RWPE1 (cell line): ENCODE measurements at places on chromosomes 3 and 15.
A peak's percentile ranks its signal among the peaks of the same experiment; 100 is the strongest.

- no peak for DNase-seq
Observed at GRCh38 chr3:139295040-139295439, 48.8 kb upstream of the MRPS22 start.

GRCh38 chr15:47675735-47676134, 41.6 kb upstream of the SEMA6D start:
- DNase-seq, result no peak

DNA sequence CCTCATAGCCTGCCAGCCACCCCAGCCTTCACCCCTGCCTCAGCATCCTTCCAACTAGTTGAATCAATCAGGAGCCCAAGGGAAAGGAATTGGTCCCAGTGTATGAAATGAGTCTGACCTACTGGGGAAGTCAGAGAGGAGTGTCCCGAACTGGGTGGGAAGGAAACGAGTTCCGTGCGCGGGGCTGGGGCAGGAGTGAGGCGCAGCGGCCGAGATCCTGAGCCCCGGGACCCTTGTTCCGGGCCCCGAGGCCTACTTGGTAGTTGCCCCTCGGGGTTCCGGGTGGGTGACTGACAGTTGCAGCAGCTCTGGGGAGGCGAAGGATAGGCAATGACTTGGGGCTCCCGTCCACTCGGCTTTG, 1.1 kb upstream of the PLCL2 start:
- DNase-seq, result no peak

GRCh38 chr15:39252134-39252470, 328.8 kb upstream of the THBS1 start:
- no peak for DNase-seq

- peak; percentile 34 for DNase-seq
Observed at GRCh38 chr3:128080323-128081080, 28.3 kb downstream of the SEC61A1 start.

GRCh38 chr3:193498215-193498614, 56.5 kb downstream of the ATP13A4 start:
- no peak for DNase-seq

DNA sequence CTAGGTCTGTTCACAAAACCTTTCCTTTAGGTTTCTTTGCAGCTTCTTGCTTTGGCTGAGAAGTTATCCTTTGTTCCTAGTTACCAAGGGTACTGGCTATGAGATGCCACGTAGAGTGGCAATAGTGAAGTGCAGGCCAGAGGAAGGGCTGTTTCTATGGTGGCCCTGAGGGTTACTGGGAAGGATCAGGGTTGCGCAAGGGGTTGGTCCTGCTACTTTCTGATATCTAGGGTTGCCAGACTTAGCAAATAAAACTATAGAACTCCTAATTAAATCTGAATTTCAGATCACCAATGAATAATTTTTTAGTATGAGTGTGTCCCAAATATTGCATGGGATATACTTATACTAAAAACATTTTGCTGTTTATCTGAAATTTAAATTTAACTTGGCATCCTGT, 317.6 kb upstream of the CTDSPL start:
- DNase-seq, result no peak

- DNase-seq, result no peak
Observed at GRCh38 chr3:127072221-127072771, 89.4 kb downstream of the PLXNA1 start.

- DNase-seq, result no peak
Observed at GRCh38 chr15:101702077-101702476, 22.2 kb downstream of the TARS3 start.

- DNase-seq, result no peak
Observed at GRCh38 chr3:59699648-59700320, 650.0 kb upstream of the CFAP20DC start.

DNA sequence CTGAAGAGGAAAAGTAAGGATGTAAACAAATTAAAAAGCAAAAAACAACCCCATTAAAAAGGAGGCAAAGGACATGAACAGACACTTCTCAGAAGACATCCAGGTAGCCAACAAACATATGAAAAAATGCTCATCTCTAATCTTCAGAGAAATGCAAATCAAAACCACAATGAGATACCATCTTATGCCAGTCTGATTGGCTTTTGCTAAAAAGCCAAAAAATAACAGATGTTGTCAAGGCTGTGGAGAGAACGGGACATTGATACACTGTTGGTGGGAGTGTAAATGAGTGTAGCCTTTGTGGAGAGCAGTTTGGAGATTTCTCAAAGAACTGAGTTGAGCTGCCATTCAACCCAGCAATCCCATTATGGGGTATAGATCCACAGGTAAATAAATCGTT, 18.6 kb upstream of the RGMA start:
- no peak for DNase-seq

DNA sequence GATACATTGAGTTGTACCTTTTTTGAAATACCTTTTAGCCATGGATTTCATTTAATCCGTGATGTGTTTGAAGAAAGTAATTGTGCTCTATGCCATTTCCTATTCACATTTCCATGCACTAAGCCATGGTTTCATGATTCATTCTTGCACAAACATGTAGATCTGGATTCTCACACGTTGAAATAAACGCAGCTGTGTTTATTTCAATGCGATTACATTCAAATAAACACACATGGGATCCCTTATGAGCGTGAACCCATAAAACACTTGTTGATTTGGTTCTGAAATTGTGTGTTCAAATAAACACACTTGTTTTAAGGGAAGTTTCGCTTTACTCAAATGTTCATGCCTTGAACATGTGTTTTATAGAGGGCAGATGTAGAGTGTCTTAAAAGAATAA, 39.2 kb downstream of the BBX start:
- no peak for DNase-seq

GRCh38 chr3:129701161-129701560, 94.7 kb upstream of the PLXND1 start:
- DNase-seq, result no peak

GRCh38 chr3:151460774-151461450, at the start of gene IGSF10:
IGSF10 (minus strand) TSS chr3:151461061; CDS start chr3:151458709, 2,352 bp downstream.
- peak; percentile 18 for DNase-seq

GRCh38 chr3:123611082-123611481, 26.2 kb upstream of the HACD2 start:
- DNase-seq, result no peak

- DNase-seq, result no peak
Observed at GRCh38 chr3:4228295-4228694, 74.9 kb upstream of the SETMAR start.

GRCh38 chr15:33872416-33873106, 95.7 kb upstream of the CHRM5 start:
- DNase-seq, result no peak

GRCh38 chr3:163587342-163587741, 1491.0 kb downstream of the SI start:
- no peak for DNase-seq

DNA sequence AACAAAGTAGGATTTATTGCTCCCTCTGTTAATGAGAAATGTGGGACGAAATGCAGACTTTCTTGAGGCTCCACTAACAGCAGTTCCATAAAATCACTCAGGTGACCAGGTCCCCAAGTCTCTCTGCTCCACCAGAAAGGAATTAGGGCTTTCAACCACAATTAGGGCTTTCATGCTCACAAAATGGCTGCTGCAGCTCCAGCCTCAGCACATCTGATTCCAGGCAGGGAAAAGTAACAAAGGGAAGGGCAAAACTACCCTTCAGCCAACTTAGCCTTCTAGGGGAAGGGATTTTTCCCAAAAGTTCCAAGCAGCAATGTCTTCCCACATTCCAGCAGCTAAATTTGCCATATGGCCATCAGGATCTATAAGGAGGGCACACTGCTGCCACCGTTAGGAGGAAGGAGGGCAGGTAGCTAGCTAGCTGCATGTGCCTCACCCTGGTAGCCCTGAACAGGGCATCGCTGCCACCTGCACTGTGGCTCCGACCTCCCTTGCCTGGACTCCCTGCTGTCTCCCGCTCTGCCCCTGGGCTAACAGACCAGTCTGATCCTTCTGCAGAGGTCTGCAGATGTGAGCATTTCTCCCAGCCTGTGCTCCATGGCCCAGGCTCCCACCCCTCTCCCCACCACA, 12.8 kb downstream of the CFAP100 start:
- no peak for DNase-seq

GRCh38 chr15:45394681-45395080, 16.3 kb upstream of the GATM start:
- DNase-seq, result no peak

DNA sequence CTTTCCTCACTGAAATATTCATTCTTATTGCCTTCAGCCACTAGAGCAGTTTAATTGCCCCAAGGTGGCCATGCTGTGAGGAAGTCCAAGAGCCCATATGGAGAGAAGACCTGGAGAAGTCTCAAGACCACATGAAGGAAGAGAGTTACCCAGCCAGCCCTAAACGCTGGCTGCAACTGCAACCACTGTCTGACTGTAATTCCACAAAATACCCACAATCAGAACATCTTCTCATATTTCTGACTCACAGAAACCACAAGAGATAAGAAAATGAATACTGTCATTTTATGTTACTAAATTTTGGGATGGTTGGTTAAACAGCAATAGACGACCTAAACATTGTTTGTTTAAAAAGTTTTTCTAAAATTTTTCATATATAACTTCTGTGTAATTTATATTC, 14.7 kb upstream of the SST start:
- DNase-seq, result no peak

- no peak for DNase-seq
Observed at GRCh38 chr3:87201727-87202126, 25.4 kb upstream of the CHMP2B start.

- DNase-seq, result no peak
Observed at GRCh38 chr3:128488636-128488990, 4.4 kb downstream of the GATA2 start.

DNA sequence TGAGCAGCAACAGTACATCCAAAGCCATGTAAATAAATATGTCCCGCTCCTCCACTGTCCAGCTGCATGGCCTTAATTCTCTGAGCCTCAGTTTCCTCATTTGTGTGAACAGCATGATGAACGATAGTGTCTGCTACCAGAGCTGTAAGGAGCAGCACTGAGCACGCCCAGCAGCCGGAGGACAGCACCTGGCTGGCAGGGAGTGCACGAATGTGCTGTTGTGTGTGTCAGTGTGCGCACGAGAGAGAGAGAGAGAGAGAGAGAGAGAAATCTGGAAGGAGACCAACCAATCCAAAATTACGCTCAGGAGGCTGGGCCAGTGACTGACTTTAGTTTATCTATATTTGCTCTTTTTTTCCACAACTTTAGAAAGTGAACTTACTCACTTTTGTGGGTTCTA, 26.6 kb upstream of the PLXNA1 start:
- no peak for DNase-seq

DNA sequence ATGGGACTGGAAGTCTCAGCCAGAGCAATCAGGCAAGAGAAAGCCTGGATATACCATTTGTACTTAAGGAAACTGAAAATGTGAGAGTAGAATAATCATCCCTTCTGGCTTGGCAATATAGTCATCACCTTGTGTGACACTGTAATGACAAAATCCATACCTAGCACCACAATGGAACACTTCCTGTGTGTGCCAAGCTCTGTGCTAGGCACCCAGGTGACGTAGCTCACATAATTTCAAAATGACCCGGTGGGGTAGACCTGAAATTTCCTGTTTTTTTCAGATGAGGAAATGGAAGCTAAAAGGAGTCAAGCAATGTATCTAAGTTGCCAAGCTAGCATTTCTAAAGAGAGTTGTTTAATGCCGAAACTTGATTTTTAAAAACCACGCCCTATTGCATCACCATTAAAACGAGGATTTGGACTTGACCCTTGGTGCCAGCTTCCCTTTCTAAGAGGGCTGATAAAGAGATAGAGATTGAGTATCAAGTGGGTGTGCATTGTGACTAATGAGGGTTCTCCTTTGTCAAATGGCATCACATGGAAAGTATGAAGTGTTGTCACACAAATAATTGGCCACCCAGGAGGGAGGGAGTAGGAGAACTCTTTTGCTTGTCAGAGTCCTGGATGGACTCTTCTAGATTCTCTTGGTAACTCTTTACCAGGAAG, 141.3 kb upstream of the PDZRN3 start:
- no peak for DNase-seq

- DNase-seq, result no peak
Observed at GRCh38 chr3:12902181-12902999, 61.0 kb upstream of the RPL32 start.

- DNase-seq, result no peak
Observed at GRCh38 chr15:88108991-88109390, 147.5 kb downstream of the NTRK3 start.

- no peak for DNase-seq
Observed at GRCh38 chr3:159593927-159594605, 394.6 kb upstream of the IL12A start.

DNA sequence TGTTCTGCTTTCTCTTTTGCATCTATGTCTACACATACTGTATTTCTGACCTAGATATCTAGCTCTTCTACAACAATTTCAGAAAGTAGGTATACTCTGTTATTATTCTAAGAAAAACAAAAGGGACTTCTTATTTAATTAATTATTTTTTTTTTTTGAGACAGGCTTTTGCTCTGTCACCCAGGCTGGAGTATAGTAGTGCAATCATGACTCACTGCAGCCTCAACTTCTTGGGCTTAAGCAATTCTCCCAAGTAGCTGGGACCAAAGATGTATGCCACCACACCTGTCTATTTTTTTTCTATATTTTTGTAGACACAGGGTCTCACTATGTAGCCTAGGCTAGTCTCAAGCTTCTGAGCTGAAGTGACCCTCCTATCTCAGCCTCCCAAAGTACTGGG, 130.6 kb downstream of the MBNL1 start:
- no peak for DNase-seq

GRCh38 chr15:35436422-35436821, 109.5 kb downstream of the DPH6 start:
- no peak for DNase-seq

DNA sequence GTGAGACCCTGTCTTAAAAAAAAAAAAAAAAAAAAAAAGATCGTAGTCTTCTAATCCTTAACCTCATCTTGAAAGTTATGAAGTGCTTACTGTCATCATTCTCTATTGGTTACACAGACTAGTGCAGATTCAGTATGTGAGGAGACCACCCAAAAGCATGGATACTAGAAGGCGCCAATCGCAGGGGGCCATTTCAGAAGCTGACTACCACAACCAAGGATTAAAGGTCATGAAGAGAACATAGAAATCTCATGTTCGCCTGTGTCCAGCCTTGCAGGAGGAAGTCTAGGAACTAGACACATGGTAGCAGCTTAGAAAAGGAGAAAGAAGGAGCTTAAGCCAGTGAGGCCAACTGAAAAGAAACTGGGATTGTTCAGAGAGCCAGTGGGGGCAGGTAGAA, 207.8 kb downstream of the THSD4 start:
- DNase-seq, result no peak

- DNase-seq, result no peak
Observed at GRCh38 chr3:132669256-132669777, 9.2 kb downstream of the UBA5 start.

DNA sequence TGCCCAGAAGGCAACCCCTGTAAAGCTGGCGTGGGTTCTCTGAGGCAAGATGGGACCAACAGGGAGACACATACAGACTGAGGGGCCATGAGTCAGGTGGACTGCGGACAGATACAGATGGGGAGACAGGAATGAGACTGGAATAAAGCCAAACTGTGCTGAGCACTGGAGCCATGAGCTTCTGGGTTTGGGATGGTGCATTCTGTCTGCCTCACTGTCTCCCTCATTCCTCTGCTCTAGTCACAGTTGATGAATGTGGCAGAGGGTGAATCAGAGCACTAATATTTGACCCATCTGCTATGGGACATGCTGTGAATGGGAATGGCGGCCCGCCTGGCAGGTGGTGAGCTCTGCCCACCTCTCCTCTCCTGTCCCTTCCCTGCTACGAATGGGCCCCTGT, 262.9 kb downstream of the EPHB1 start:
- no peak for DNase-seq

GRCh38 chr3:172104471-172105072, 65.2 kb downstream of the FNDC3B start:
- no peak for DNase-seq

- no peak for DNase-seq
Observed at GRCh38 chr15:25676070-25676469, 187.1 kb downstream of the ATP10A start.
